ENCODE measurements at places on chromosomes 2 and 18. TPM values are rescaled to one million over a fixed set of nuclear protein-coding genes. Genes with fewer than 3 reads are reported as not detected.
A peak's percentile ranks its signal among the peaks of the same experiment; 100 is the strongest.

Gene CCL20
- total RNA-seq, result not detected

Gene CFAP65
- 0.83 TPM for total RNA-seq

Gene ADCY3
- 37.3 TPM for total RNA-seq

Gene RFX8
- not detected for total RNA-seq

Gene AFF3
- total RNA-seq, result not detected

Gene ALS2
- total RNA-seq, result 56.1 TPM

DNA sequence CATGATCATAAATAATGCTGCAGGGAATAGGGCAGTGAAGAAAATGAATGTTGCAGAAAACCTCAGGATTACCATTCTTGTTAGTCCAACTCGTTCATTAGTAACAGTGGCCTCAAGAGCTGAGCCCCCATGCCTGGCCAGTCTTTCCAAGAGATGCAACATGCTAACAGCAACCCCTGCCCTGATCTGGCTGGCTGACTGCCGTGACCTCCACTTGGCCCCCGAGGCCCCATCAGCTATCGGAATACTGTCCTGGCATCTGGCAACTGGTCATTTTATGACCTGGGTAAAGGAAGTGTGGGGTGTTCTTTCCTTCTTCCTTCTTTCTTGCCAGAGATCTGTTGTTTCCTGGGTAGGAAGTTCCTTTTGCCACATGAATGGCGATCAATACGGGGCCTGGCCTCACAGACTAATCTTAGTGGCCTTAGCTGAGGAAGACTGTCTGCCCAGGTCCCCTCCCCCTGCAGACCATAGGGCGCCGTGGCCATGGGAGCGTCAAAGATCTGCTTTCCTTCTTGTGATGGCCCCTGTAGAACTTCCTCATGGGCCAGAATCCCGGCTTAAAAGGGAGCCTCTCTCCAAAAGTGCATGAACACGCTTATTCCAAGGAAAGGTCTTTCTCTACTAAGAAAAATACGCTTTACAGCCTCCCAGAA, 10.6 kb upstream of the TRABD2A start:
- DNase-seq, result no peak

DNA sequence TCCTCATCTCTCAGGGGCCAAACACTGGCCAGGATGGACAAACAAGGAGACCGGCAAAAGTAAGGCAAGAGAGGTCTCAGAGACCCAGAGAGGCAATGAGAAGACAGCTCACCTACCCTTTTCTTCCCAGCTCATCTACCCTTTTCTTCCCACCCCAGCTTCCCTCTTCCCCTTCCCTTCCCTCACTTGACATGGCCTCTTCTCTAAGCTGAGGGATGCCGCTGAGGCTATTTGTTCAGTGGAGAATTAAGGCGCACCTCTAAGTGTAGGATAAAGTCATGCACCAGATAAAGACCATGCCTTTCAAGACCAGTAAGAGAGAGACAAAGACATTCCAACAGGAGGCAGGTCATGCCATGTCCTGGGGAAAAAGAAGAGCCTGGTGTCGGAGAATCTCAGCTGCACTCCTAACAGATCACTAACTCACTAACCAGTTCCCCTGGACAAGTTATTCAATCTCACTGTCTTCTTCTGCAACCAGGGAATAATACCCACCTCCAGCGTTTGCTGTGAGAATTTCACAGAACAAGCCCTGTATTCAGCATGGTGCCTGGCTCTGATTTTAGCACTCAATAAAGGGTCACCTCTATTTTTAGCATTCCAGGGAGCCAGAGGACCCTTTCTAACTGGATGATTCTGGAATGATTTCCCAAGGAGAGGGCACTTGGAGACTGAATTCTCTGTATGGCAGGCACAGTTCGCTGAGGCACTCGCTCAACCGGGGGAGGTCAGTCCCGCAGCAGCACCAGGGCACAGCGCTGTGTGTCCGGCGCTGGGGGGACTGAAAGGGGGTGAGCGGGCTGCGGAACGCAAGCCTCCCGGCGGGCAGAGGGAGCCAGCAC, 3.0 kb upstream of the FOSL2 start:
- DNase-seq, result no peak

- DNase-seq, result no peak
Observed at GRCh38 chr2:57973621-57974186, 72.9 kb upstream of the VRK2 start.

DNA sequence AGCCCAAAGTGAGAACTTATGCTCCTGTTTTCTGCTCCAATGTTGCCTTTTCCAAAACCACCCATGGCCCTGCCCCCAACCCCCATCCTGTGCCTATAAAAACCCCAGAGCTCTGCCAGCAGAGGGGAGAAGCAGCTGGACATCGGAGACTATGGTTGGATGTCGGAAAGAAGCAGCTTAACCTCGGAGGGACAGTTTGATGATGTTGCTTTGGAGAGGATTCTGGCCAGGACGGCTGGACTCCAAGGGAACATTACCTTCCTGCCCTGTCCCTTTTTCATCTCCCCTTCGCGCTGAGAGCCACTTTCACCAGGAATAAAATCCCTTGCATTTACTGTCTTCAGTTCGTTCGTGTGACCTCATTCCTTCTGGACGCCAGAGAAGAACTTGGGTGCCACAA, 158.4 kb downstream of the PTPRM start:
- DNase-seq, result no peak

GRCh38 chr18:6885992-6886796, 156.7 kb downstream of the ARHGAP28 start:
- peak; percentile 55 for DNase-seq

DNA sequence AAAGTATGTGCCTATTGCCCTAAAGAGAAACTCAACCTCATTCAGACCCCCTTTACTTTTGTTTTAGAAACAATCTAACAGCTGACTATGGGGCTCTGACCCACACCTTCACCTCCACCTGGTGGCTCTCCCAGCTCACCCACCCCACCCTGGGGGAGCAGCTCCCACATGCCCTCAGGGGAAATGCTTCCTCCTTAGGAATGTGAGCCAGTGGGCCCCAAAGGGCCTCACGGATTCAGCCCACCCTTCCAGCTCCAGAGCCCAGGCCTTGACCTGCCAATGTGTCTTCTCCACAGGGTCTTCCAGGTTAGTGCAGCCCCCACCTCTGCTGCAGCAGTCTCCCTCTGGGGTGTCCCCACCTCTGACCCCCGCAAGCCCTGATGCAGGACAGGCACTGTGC, 680.1 kb upstream of the RAB6C start:
- no peak for DNase-seq

DNA sequence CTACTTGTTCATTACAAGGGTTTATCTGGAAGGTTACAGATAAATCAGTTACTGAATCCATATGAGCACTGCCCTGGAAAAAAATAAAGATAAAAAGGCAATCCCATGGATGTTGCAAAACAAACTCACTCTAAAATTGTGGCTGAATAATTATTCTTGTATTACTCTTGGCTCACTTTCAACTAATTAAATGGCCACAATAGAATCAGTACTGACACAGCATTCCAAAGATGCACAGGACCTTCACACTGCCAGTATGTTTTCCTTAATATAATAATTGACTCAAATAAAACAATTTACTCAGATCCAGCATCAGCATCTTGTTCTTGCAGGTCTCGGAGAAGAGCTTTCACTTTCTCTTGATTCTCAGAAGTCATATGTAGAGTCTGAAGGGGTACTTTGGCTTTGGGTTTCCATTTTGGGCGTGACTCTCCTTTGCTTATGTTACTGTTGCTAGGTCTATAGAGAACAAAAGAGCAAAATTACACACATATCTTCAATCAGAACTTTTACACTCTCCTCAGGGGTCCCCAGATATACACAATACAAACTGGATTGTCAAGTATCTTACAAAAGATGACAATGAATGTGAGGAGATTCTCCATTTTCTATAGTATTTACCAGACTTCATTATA, 12.6 kb downstream of the DHX57 start:
- peak; percentile 2 for DNase-seq

DNA sequence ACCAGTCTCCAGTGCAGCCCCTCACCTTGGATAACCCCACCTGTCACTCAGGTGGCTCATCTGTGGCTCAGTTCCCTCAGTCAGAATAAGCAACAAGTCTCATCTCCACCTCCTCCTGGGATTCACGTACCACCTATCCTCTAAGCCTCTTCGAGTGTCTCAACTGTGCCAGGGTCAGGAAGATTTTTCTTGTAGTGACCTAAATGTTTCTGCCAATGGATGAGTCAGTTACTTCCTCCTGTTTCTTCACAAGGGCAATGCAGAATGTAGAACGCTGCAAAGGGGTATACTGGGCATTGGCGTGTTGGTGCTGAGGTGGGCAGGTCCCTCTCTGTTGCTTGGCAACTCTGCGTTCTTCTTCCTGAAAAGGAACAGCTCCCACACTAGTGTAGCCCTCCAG, 213.3 kb upstream of the CXCR4 start:
- no peak for DNase-seq

DNA sequence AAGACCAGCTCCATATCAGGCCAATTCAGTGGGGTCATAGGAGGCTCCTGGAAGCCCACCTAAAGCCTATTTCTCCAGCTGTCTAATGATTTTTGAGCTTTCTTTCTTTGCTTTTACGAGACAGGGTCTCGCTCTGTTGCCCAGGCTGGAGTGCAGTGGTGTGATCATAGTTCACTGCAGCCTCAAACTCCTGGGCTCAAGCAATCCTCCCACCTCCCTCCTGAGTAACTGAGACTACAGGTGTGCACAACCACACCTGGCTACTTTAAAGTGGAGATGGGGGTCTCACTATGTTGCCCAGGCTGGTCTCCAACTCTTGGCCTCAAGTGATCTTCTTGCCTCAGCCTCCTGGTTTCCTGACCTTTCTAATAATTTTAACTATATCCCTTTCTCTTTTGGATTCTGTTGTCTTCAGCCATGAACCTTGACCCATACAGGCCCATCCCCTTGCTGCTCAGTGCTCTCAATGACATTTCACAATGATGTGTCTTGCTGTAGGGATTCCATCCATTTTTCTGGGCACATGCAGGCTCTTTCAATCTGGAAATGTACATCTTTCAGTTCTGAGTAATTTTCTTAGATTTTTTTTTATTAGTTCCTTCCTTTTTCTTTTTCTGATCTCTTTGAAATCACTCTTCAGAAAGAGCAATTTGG, 29.7 kb downstream of the GNLY start:
- no peak for DNase-seq

DNA sequence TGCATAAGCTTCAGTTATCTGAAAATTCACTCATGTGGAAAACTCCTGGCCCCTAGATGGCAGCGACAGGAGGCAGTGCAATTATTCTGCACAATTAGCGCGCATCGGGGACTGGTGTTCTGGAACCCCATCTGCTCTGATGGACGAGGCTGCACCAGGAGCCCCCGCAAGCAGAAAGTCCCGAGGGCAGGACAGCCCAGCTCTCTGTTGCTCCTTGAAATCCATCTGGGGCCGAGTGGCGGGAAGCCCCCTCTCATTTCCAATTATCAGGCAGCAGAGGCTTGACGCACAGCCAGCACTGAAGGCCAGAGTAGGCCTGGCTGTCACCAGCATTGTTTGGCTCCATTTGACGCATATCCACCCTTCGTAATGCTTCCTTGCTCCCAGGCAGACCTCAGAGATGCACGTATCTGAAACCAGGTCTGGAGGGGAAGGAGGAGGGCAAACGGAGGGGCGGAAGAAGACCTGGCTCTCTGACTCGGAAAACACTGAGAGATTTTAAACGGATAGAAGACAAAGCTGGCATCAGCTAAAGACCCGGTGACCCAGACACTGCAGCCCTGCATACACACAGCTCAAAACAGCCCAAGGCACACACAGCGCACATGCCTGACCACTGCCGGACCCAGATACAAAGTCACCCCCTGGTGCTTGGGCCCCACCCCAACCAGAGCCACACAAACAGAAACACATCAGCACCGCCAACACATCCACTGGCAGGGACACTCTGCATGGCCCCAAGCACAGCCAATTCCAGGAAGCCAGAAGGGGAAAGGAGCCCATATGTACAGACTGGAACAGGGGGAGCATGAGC, 69.8 kb downstream of the TNS1 start:
- DNase-seq, result no peak

DNA sequence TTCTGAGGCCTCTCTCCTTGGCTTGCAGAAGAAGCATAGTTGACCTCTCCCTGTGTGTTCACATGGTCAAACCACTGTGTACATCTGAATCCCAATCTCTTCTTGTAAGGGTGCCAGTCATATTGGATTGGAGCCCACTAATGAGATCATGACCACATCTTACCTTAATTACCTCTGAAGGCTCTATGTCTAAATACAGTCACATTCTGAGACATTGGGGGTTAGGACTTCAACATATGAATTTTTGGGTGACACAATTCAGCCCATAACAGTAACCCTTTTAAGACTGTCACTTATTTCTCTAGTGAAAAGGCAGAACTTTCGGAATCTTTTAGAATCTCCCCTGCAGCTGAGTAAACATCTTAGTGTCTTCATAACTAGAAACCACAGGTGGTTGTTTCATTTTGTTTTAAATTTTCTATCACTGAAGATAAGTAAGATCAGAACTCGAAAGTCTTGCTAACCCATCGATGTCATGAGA, 33.3 kb downstream of the BMP10 start:
- no peak for DNase-seq

DNA sequence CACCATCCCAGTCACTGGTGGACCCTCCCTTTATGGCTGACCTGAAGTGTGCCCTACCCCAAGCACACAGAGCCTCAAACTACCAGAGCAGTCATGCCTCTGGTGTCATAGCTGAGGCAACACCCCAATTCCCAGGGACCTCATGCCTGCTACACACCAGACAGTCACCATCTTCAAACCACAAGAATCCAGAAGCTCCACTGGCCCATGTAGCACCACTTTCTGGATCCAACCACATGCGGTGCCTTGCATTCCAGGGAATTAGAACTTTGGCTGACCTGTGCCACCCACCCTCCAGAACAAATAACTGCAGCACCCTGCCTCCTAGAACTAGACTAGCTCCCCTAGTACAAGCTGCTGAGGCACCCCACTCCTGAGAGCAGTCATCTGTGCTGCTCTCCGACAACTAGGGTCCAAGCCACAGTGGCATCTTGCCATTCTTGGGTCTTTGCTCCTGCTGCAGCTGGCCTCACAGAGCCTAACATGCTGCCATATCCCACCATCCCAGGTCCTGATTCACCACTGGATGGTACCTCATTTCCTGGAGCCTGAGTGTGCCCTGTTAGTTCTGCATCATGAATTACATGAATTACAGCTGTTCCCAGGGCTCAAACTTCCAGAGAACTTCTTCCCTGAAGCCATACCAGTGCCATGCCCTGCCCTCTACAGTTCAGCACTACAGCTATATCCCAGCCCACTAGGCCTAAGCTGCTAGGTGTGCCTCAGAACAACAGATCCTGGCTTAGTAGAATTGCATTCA, 243.8 kb upstream of the CHST9 start:
- no peak for DNase-seq

DNA sequence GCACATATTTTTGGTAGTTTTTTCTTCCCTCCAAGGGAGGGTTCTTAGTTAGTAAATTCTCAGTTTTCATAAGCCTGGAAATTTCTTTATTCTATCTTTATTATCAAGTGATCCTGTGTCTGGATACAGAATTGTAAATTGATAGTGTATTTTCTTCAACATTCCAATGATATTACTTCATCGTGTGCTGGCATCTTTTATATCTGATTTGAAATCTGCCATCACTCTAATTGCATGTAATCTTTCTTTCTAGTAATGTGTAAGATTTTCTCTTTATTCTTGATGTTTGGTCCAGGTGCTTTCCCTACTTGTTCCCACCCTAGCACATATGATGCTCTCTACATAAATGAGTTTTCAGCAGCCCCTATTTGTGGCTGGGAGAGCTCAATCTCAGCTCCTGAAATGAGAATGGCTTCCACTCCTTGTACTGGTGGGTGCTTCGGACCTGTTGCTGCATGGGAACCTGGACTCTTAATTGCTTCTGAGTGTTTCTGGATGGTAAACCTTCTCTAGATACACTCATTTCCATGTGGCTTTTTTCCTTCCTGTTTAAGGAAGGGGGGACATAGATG, 102.7 kb downstream of the SMIM21 start:
- no peak for DNase-seq

GRCh38 chr2:38093527-38094165, 17.7 kb upstream of the CYP1B1 start:
- no peak for DNase-seq
